ENCODE measurements at places on chromosomes 1 and 21. TPM values are rescaled to one million over a fixed set of nuclear protein-coding genes. Genes with fewer than 3 reads are reported as not detected.

DNA sequence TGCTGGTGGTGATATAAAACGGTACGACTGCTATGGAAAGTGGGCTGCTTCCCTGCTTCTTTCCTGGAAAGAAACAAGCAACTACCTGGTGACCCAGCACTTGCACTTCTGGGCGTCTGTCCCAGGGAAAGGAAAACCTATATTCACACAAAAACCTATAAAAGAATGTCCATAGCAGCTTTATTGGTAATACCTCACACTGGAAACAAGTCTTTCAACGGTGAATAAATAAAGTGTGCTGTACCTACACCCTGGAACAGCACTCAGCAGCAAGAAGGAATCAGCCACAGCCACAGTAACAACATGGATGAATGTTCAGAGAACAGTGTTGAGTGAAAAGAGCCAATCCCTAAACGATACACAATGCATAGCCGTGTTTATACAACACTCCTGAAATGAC is 19.9 kb downstream of the SLC19A1 start:
- DNase-seq: no peak

AMY1A gene
- not detected for polyA plus RNA-seq

GRCh38 chr1:111582644-111583618 is 36.7 kb upstream of the RAP1A start:
- DNase-seq: no peak

GRCh38 chr21:36507397-36508018 is 27.6 kb upstream of the CLDN14 start:
- DNase-seq: no peak

GRCh38 chr1:246533371-246533905 is 26.4 kb upstream of the SMYD3 start:
- no peak for DNase-seq

HJV gene
- polyA plus RNA-seq: 115 TPM

GRCh38 chr1:225613006-225613405 is 39.9 kb downstream of the ENAH start:
- no peak for DNase-seq

- DNase-seq: no peak
These were observed 26.4 kb upstream of the EVA1B start for GRCh38 chr1:36349839-36350238.

SPRR2F gene
- polyA plus RNA-seq: not detected

EXO5 gene
- 3.5 TPM for polyA plus RNA-seq

DNA sequence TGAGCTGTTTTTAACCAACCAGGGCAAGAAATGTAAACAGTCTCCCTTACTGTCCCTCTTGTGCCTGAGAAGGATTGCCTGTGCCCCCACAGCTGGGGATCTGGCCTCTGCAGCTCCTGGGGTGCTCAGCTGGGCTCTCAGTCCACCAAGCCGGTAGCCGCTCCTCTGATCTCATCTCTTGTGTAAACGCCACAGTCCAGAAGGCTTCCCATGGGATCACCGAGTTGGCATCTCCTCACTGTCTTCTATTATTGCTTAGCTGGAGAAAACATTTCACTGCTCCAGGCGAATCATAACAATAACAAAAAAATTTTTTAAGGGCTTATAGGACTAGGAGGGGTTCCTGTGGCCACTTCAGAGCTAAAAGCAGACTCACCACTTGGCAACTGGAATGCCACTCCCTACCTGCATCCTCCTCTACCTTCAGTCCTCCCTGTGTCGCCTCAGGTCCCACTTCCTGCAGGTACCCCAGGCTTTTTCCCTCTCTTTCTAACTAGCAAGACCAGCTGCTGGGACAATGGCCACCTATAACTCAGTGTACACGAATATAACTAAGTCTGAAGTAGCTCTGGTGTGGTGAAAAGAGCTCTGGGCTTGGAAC is 75.8 kb downstream of the ATP1A1 start:
- no peak for DNase-seq

DNA sequence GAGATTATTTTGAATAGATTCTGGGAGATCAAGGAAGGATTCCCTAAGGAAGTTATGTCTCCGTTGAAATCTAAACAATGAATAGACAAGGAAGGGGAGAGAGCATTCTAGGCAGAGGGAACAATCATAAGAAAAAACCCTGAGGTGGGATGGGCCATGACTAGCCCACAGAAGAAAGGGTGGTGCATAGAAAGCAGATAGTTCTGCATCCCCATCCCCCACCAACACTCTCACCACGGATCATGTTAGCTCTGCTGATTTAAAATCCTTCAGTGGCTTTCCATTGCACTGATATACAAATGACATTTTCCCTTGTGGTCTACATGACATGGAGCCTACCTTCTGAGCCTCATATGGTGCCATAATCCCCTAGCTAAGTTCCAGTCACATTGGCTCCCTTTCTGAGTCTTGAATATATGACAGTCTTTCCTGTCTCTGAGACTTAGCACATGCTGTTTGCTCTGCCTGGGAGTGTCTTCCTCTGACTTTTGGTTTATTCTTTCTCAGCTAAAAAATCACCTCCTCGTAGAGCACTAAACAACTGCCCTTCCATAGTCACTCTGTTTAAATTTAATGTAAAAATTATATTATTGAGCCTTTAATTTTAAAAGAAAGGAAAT is 15.2 kb downstream of the SCMH1 start:
- DNase-seq: no peak

DNA sequence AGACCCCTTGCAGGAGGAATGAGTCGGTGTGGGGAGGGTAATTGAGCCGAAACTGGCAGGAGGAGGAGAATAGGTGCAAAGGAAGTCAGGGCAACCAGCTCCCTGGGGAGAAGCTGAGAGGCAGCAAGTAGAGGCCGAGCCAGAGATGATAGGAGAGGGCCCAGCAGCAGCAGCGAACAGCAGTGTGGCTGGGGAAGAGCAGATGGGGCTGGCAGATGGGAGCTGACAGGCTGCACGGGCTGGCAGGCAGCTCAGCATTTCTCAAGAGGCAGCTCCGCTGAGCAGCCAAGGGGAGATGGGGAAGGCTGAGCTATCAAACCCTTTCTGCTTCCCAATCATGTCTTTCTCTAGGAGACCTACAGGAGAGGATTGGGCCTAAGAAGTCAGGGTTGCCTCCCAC is 158.2 kb downstream of the TRIM33 start:
- DNase-seq: no peak

DNA sequence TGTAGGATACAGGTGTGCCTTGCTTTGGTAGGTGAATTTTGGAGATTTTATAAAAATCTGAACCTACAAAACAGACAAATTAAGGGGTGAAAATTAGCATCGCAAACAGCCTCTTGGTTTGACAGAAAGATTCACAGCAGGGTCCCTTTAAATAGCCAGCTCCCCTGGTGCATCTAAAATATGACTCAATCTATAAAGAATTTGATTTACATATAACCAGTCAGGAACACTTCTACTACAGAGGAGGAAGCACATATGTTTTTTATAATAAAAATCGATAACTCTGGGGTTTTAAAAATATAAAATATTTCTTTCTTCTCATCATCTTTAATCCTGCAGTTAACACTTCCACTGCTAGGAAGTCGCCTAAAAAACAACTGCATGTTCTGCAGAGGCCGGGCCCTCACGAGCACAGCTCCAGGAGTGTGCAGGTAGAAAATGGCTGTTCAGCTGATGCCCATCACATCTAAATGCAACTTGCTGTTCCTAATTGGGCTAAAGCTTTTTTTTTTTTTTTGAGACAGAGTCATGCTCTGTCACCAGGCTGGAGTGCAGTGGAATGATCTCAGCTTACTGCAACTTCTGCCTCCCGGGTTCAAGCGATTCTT is 203.4 kb downstream of the HS2ST1 start:
- no peak for DNase-seq

BRWD1 gene
- polyA plus RNA-seq: 5.2 TPM

GRCh38 chr1:246689409-246690008 is 34.7 kb upstream of the SCCPDH start:
- no peak for DNase-seq

DNA sequence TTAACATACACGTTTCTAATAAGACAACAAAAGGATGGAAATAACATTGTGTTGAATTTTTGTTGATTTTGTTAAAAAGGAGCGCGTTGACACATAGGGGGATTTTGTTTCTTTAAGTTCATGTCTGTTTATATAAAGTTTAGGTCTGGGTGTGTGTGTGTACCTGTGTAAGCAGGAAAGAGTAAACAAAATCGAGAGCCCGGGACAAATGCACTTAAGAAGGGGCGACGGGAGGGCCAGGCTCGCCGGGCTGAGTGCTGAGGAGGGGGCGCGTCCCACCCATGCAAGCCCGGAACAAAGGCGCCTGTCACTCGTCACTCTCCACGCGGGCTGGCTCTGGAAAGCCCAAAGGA is 28.8 kb upstream of the TRIM17 start:
- no peak for DNase-seq

- DNase-seq: no peak
These were observed 2.3 kb upstream of the ADARB1 start for GRCh38 chr21:45071874-45072737.

DNA sequence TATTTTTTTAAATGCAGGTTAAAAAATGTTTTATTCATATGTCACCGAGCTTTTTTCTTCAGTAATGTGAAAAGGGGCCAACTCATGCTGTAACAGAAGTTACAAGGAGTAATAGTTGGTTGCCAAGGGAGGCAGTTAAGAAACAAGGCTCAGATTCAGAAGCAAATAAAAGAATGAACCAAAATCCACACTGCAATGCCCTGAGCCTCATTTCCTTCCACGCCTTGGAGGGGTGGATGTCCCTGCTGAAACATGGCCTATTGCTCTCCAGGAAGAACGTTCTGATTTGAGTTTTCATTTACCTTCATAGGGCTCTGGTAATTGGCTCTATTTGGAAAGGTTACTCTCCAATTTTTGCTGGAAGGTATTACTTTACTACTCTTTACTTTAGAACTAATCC is 24.4 kb downstream of the ALG14 start:
- DNase-seq: no peak

ERICH3 gene
- polyA plus RNA-seq: 0.05 TPM

GRCh38 chr1:25515033-25515432 is 28.4 kb upstream of the LDLRAP1 start:
- DNase-seq: no peak

DNA sequence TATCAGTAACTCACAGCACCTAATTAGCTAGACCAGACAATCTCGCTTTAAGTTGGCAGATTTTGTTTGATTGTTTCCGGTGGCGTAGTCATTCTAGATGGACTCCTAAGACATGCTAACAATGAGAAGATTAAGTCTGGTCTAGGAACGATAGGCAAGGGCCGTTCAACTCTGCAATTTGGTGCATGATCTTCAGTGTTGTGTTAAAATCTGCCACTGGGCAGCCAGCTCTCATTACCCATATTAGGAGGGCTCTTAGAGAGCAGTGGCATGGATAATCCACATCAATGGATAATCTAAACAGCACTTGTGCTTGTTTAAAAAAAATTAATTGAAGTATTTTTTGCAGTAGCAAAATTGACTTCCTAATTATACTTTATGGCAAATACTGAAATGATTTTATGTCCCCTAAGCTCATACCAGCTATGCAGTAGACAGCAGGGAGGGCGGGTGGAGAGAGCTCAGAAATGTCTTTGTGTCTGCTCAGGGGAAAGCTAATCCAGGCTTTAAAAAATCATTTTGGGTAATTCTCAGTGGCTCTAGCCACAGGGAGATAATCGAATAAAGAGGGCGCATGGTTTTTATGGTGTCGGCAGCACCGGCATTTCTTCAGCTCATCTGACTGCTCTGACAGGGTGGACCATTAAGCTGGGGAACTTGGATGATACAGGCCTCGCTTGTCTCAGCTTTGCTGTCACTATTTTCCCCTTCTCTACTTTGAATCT is 48.5 kb upstream of the IKBKE start:
- DNase-seq: no peak

DNA sequence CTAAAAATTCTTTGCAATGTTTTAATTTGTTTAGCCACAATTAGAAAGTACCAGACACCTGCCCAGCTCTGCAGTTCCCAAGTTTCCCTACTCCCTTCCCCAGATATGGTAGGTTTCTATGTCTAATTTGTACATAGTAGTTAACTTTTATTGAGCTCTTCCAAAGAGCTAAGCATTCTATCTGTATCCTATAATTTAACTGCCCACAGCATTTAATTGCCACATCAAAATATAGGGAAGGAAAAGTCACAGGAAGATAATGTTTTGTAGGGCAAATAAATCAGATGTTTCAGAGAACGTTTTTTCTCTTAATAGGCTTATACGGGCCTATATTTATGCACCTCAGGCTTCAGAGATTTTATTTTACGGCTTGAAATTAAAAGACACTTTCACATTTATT is 15.7 kb upstream of the FMO3 start:
- DNase-seq: no peak

TMEM61 gene
- not detected for polyA plus RNA-seq

DNA sequence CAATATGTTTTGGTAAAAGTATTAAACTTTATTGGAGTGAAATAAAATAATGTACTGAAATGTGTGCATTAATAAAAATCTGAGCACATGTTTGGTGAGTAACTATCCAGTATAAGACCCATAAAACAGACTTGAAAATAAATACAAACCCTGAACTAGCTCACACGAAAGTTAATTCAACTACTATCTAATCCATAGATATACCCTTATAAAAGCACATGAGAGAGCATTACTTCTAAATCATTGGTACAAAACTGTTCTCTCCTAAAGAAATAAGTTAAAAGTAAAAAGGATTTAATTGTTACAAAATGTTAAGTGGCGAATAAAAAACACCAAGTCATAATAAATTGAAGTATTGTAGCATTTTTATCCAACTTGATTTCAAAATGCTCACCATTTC is 295.6 kb downstream of the PTPRC start:
- no peak for DNase-seq

SERINC2 gene
- polyA plus RNA-seq: 49.6 TPM

GRCh38 chr1:183970516-183971300 is 66.8 kb downstream of the COLGALT2 start:
- no peak for DNase-seq

HRNR gene
- polyA plus RNA-seq: not detected

- DNase-seq: no peak
These were observed 1.7 kb downstream of the ZNF326 start for GRCh38 chr1:89996450-89997110.

DNA sequence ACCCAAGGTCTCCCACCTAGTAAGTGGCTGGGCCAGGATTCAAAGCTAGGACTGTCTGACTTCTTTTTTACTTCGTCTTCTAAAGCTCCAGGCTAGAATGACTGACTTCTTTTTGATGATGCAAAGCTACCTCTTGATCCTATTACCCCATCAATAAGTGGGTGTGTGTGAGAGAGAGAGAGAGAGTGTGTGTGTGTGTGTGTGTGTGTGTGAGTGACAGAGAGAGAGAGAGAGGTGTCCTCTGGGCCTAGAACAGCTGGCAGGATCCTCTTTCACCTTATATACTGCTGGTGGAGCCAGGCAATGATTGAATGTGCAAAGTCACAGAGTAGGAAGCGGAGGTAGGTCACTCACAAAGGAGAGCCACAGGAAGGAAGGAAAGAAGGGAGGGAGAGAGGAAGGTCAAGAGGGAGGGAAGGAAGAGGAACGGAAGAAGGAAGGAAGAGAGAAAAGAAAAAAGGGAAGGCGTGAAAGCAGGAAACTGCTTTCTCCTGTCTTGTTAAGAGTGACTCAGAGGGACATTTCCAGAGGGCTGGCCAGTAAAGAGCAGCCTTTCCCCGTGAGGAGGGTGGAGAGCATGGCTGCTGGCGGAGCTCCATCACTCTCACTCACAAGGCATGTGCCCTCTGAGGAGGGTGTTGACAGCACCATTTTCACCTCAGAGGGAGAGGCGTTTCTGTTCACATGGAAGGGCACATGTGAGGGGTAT is 68.9 kb downstream of the CDC7 start:
- no peak for DNase-seq
